ENCODE measurements at places on chromosomes 5 and 9. TPM values are rescaled to one million over a fixed set of nuclear protein-coding genes. Genes with fewer than 3 reads are reported as not detected.
A peak's percentile ranks its signal among the peaks of the same experiment; 100 is the strongest.

Gene OTULINL
- 6.4 TPM for total RNA-seq

Gene TTF1
- 11.5 TPM for total RNA-seq

Gene SMC2
- 5.0 TPM for total RNA-seq

Gene SPINK6
- not detected for total RNA-seq

Gene CRAT
- 102 TPM for total RNA-seq

Gene PCDHGA6
- 13.1 TPM for total RNA-seq

Gene CTXN3
- not detected for total RNA-seq

Gene CDC20B
- total RNA-seq = not detected

Gene PCDHGA2
- total RNA-seq = 8.5 TPM

Gene CAST
- total RNA-seq = 175 TPM

GRCh38 chr9:85118990-85119755, 449.6 kb downstream of the NTRK2 start:
- no peak overlapping the region for H3K27ac ChIP-seq
- H3K36me3 ChIP-seq = no peaks in the 10 kb centered on the region
- H3K27me3 ChIP-seq = no peaks in the 10 kb centered on the region
- H3K4me1 ChIP-seq = no peaks in the 10 kb centered on the region

DNA sequence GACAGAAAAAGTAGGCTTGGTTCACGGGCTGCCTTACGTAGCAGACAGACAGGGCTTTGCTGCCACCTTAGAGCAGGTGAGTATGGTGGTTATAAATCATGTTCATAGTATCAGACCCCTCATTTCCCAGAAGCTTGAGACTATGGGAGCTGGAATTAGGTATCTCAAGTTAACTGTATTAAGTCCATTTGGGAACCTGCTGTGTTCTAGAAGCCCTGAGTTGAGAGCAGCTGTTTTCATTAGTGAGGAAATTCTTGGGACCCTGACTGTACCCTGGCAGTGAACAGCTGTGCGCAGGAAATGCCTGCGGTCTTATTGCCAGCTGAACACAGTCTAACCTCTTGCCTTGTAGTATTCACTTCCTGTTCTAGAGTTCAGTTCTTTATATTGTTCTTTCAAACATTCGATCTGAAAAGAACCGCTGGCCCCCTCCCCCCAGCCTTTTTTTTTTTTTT, 29.8 kb downstream of the UGCG start:
- no peaks in the 10 kb centered on the region for H3K27me3 ChIP-seq
- no peak overlapping the region for H3K27ac ChIP-seq
- peaks cover 22% of the 10 kb centered on the region for H3K4me1 ChIP-seq
- H3K4me3 ChIP-seq = no peak overlapping the region
- DNase-seq = no peak
- H3K36me3 ChIP-seq = no peaks in the 10 kb centered on the region

GRCh38 chr9:129962889-129963703, 79.9 kb downstream of the FNBP1 start:
- no peaks in the 10 kb centered on the region for H3K27me3 ChIP-seq
- H3K36me3 ChIP-seq = no peaks in the 10 kb centered on the region
- H3K4me3 ChIP-seq = peak overlapping the region; percentile 69
- H3K4me1 ChIP-seq = peaks cover 20% of the 10 kb centered on the region
- peak overlapping the region; percentile 87 for H3K27ac ChIP-seq
- DNase-seq = no peak

- no peak overlapping the region for H3K4me3 ChIP-seq
- no peaks in the 10 kb centered on the region for H3K4me1 ChIP-seq
- DNase-seq = no peak
- H3K27me3 ChIP-seq = no peaks in the 10 kb centered on the region
- no peak overlapping the region for H3K27ac ChIP-seq
These were observed 36.5 kb downstream of the LAMC3 start for GRCh38 chr9:131045300-131046092.

DNA sequence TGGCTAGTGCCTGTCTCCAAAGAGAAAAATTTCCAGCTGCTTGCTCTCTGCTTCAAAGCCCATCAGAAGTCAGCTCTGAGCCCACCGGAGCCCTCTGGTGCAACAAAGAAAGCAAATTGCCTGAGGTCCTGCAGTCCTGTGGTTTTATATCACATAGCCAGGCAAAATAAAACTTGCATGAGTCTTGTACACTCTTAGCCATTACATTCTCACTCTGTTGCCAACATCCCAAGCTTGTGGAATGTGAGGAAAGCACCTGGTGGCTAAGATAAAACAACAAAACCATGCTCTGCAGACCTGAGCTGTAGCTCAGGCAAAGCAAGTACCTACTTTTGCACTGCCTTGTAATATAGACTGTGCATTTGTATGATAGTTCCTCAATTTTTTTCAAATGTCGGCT, 133.7 kb downstream of the GPBP1 start:
- H3K27ac ChIP-seq = no peak overlapping the region
- no peaks in the 10 kb centered on the region for H3K4me1 ChIP-seq
- DNase-seq = no peak
- no peaks in the 10 kb centered on the region for H3K36me3 ChIP-seq

DNA sequence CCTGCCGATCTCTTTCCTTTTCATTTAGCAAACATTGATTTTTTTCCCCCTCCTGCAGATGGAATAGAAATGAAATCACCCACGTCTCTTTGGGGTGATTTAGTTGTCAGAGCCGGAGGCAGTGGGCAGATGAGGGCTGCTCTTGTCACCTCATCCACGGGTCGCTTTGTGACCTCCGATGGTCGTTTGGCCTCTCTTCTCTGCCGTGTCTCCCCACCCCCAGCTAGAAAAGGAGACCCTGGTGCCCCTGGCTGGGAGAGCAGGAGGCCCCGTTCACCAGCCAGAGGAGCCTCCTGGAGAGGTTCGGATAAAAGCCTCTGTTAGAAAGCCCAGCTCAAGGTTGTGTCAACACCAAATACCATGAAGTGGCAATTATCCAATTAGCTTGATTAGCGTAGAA, 21.6 kb upstream of the RXRA start:
- H3K36me3 ChIP-seq = no peaks in the 10 kb centered on the region
- H3K4me1 ChIP-seq = no peaks in the 10 kb centered on the region
- no peak overlapping the region for H3K27ac ChIP-seq
- H3K4me3 ChIP-seq = no peak overlapping the region

DNA sequence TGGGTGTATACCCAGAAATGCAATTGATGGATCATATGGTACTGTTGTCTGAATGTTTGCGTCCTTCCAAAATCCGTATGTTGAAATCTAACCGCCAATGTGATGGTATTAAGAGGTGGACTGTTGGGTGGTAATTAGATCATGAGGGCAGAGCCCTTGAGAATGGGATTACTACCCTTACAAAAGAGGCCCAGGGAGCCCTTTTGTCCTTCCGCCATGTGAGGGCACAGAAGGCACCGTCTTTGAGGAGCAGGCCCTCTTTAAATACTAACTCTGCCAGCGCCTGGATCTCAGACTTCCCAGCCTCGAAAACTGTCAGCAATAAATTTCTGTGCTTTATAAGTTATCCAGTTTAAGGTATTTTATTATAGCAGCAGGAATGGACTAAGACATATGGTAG, 156.0 kb upstream of the OTULINL start:
- no peak overlapping the region for H3K4me3 ChIP-seq
- H3K4me1 ChIP-seq = peaks cover 32% of the 10 kb centered on the region
- H3K27ac ChIP-seq = no peak overlapping the region
- no peak for DNase-seq

DNA sequence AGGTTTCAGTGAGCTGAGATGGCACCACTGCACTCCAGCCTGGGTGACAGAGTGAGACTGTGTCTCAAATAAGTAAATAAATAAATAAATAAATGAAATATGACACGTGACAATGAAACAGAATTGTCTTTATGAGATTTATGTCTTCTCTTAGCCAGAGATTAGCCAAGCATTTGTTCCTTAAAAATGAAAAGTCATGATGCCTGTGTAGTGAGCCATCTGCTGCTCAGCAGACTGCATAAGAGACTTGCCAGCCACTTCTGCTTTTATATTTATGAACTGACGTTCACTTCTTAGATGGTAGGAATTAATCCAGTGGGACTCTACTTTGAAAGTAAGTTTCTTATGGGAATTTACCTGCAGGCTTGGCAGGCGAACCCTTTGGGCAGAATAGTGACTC, 227.4 kb downstream of the NR3C1 start:
- no peaks in the 10 kb centered on the region for H3K27me3 ChIP-seq
- DNase-seq = no peak
- H3K36me3 ChIP-seq = peaks cover 4% of the 10 kb centered on the region

- no peaks in the 10 kb centered on the region for H3K27me3 ChIP-seq
- H3K4me1 ChIP-seq = peaks cover 37% of the 10 kb centered on the region
- H3K27ac ChIP-seq = no peak overlapping the region
- no peak for DNase-seq
These were observed 141.3 kb downstream of the SCAMP1 start for GRCh38 chr5:78501411-78502352.

- no peaks in the 10 kb centered on the region for H3K36me3 ChIP-seq
- DNase-seq = peak; percentile 44
- H3K27ac ChIP-seq = peak overlapping the region; percentile 100
- H3K4me1 ChIP-seq = peaks cover 29% of the 10 kb centered on the region
- H3K27me3 ChIP-seq = no peaks in the 10 kb centered on the region
These were observed 2.5 kb upstream of the ZNF367 start for GRCh38 chr9:96420468-96421219.

DNA sequence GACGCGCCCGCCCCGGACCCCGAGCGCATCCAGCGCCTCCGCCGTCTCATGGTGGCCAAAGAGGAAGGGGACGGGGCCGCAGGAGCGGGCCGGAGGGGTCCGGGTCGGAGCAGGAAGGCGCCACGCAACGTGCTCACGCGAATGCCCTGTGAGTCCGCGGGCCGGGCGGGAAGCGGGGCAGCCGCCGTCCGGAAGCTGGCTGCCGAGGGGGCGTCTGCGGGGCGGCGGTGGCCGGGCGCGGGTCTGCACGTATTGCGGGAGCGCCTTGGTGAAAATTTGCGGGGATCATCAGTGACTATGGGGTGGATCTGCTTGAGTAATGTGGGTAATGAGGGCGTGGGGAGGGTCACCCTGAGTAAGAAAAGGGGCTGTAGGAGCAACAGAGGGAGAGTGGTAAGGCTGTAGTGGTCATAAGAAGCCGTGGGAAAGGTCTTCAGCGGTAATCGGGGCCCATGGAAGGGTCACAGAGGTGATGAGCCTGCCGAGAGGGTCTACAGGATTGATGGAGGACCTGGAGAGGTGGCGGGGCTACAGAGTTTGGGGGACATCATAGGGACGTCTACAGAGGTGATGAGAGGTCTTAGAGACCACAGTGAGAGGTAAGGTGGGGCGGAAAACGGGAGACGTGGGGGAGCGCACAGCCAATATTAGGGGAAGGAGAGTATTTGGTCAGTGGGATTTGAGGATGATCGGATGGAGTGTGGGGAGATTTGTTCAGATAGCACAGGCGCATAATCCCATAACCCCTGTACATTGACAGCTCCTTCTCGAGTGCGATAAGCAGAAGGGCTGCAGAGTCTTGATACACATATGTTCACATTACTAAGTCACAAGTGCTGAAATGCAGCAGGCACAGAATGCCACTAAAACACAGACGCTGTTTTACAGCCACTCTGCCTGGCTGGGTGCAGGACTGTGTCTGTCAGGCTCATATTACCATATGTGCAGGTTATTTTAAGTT, 819 bp downstream of the LSM11 start:
- no peaks in the 10 kb centered on the region for H3K27me3 ChIP-seq
- peaks cover 7% of the 10 kb centered on the region for H3K4me1 ChIP-seq
- H3K27ac ChIP-seq = no peak overlapping the region
- H3K4me3 ChIP-seq = peak overlapping the region; percentile 89
- DNase-seq = no peak
- H3K36me3 ChIP-seq = no peaks in the 10 kb centered on the region

DNA sequence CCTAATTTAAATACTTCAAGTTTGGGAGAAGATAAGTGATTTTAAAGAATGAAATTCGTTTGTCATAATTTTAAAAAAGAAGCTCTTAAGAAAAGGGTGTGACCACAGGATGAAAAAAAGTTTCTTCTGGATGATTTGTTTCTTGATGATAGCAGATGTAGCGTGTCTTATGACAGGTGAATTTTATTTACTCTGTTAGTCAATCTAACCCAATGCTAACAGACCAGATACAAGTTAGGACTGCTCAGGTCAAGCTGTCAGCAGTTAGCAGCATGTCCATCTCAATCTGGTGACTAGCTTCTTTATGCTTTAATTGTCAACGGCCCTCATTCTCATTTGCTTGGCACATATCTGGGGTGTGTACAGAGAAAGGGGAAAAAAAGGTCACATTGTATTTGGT, 456.0 kb downstream of the BNC2 start:
- no peaks in the 10 kb centered on the region for H3K27me3 ChIP-seq
- H3K27ac ChIP-seq = no peak overlapping the region
- no peaks in the 10 kb centered on the region for H3K36me3 ChIP-seq
- no peaks in the 10 kb centered on the region for H3K4me1 ChIP-seq
- DNase-seq = no peak
- H3K4me3 ChIP-seq = no peak overlapping the region

DNA sequence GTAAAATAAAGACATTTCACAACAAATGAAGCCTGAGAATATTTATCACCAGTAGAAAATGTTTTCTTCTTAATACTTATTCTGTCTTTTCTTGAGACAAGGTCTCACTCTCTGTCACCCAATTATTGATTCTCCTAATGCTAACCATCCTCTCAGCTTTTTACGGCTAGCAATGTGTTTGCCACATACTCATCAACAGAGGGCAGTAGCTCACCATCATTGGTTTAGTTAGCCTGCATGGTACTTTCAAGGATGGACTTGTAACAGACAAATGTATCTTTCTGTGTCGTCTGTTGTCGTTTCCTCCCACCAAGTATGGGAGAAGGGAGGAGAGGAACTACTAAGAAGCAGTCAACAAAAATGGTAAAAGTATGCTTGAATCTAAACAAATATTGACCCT, 5.9 kb upstream of the ACO1 start:
- DNase-seq = no peak
- H3K4me1 ChIP-seq = peaks cover 4% of the 10 kb centered on the region
- H3K27ac ChIP-seq = no peak overlapping the region
- no peak overlapping the region for H3K4me3 ChIP-seq
- no peaks in the 10 kb centered on the region for H3K27me3 ChIP-seq

DNA sequence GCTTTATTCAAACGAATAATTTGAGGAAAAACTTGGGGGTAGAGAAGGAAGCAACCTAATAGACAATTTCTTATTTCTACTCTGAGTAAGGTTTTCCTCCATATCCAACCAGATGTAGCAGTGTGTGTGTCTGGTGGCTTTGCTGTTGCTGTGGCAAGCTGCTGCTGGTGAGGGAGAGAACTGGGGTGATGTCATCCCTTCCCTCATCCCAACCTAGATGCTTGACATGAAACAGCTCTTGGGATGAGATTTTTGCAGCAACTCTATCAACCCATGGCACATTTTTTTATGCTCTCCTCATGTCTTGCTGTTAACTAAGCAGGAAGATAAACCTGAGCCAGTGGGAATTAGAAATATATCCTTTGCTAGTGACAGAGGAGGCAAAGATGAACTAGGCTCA, 135.8 kb downstream of the PCSK1 start:
- H3K27me3 ChIP-seq = no peaks in the 10 kb centered on the region
- H3K36me3 ChIP-seq = no peaks in the 10 kb centered on the region
- H3K4me1 ChIP-seq = peaks cover 44% of the 10 kb centered on the region
- no peak for DNase-seq
- no peak overlapping the region for H3K4me3 ChIP-seq

- DNase-seq = no peak
- H3K4me3 ChIP-seq = no peak overlapping the region
- H3K27ac ChIP-seq = no peak overlapping the region
- no peaks in the 10 kb centered on the region for H3K36me3 ChIP-seq
- no peaks in the 10 kb centered on the region for H3K4me1 ChIP-seq
- H3K27me3 ChIP-seq = no peaks in the 10 kb centered on the region
These were observed 166.6 kb downstream of the FSTL4 start for GRCh38 chr5:133445744-133446143.

GRCh38 chr5:145362266-145362665, 472.9 kb downstream of the PRELID2 start:
- DNase-seq = no peak
- no peaks in the 10 kb centered on the region for H3K27me3 ChIP-seq
- no peaks in the 10 kb centered on the region for H3K36me3 ChIP-seq
- H3K4me1 ChIP-seq = peaks cover 8% of the 10 kb centered on the region

Data from thoracic aorta (tissue), 2 donors.